KBM-7 (cell line): ENCODE measurements at places on chromosomes 3 and 15.
A peak's percentile ranks its signal among the peaks of the same experiment; 100 is the strongest.

- no peak for DNase-seq
Observed at GRCh38 chr3:53726643-53727042, 119.6 kb downstream of the CHDH start.

GRCh38 chr3:18740631-18741583, 315.8 kb upstream of the SATB1 start:
- peak; percentile 69 for DNase-seq

- peak; percentile 61 for DNase-seq
Observed at GRCh38 chr3:112786002-112786590, 60.6 kb downstream of the CD200R1L start.

DNA sequence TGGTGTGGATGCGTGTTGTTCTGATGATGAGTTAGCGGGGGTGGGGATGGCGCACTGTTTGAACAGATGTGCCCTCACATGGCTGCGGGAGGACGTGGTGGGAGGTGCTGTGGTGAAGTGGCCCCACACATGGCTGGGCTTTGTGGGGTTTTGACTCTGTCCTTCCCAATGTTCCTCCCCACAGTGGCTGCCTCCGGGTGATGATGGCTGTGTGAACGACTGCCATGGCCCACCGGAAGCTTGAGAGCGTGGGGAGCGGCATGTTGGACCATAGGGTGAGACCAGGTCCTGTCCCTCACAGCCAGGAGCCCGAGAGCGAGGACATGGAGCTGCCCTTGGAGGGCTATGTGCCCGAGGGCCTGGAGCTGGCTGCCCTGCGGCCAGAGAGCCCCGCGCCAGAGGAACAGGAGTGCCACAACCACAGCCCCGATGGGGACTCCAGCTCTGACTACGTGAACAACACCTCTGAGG, 167.9 kb downstream of the APBA2 start:
- DNase-seq = no peak

- DNase-seq = no peak
Observed at GRCh38 chr3:149472030-149472797, 2.3 kb upstream of the TM4SF4 start.

DNA sequence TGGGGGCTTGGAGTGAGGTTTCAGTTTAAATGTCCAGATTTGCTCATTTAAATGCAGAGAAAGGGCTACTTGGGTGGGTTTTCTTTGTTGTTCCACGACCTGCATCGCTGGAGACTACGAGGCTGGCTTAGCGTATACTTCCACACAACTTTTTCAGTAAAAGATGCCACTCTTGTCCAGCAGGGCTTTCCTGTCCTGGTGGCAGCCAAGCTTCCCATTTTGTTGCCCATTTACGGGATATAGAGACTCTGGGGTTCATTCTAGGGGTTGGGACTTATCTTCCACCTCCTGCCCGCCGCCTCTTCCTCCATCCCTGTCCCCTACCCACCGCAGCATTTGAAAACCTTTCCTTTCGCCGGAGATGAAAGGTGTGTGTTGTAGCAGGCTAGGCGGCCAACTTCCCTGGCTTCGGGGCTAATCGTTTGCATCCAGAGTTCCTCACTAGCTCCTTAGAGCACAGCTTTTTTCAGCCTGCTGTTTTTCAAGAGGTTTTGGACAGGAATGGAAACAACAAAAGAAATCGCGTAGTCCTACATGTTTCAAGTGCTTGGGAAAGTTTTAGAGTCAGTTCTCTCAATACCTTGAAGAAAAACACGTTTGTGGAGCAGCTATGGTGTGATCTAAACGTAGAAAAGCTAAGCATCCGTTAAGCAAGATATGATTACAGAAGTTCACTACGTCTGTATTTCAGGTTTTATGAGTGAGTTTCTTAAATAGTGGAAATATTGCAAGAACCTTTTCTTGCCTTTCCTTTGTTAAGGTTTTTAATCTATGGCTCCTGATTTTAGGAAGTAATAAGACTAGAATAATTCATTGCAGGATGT, 843 bp downstream of the CHRNA5 start:
- peak; percentile 69 for DNase-seq
